ENCODE measurements at places on chromosomes 7 and 10.

DNA sequence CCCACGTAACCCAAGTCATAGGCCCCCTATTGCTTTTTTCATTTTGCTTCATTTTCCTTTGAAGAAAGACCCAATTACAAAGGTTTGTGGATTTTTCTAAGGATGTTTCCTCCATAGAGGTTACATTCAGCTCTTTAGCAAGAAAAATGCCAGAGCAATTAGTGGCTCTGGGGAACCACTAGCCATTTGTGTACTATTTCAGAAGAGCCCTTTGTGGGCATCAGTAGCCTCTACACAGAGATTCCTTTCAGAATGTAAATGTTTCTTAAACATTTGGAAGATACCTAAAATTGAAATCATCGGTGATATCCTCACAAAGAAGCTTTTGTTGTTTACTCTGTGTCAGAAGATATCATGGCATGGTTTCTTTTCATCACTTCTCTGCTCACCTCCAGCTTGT is 291.0 kb upstream of the KMT2E start:
- no peak for DNase-seq

GRCh38 chr7:25399000-25399750 is 170.9 kb upstream of the NPVF start:
- peak; percentile 71 for DNase-seq

GRCh38 chr10:87865241-87865881 is 1.9 kb downstream of the PTEN start:
- no peak for DNase-seq

DNA sequence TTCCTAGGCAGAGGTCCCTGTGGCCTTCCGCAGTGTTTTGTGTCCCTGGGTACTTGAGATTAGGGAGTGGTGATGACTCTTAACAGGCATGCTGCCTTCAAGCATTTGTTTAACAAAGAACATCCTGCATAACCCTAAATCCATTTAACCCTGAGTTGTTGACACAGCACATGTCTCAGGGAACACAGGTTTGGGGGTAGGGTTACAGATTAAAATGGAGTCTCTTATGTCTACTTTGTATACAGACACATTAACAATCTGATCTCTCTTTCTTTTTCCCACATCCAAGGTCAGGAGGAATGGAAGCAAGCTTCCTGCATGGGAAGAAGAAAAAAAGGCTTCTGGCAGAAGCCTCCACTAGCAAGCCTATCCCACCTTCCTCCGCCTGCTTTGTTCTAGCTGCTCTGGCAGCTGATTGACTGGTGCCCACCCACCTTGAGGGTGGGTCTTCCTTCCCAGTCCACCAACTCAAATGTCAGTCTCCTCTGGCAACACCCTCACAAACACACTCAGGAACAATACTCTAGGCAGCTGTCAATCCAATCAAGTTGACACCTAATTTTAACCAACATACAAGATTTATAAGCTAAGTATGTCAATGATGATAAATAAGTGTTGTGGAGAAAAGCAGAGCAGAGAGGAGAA is 176.5 kb upstream of the CCZ1B start:
- no peak for DNase-seq

GRCh38 chr7:2019711-2020511 is 212.8 kb downstream of the MAD1L1 start:
- peak; percentile 48 for DNase-seq

- DNase-seq = no peak
Observed at GRCh38 chr10:71521504-71522441, 125.1 kb downstream of the CDH23 start.

- DNase-seq = no peak
Observed at GRCh38 chr7:158351051-158351450, 236.6 kb downstream of the PTPRN2 start.

DNA sequence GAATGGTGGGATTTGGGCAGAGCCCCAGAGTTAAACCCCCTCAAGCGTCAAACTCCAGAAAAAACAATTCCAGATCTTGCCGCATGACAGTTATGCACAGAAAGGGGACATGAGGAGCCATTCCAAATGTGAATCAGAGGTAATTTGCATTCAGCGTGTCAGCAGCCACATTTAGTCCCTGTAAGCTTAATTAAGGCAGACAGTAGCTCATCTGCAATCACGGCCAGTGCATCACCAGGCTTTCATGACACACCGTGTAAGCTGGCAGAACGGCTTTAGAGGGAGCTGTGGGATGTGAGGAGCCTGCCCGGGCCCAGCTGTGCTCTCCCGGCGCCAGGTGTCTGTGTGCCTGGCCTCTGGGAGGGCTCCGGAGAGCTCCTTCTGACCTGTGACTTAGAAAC is 18.7 kb upstream of the PRKAG2 start:
- DNase-seq = no peak

All from SK-N-SH (cell line).